ENCODE measurements at places on chromosomes 1 and 21. TPM values are rescaled to one million over a fixed set of nuclear protein-coding genes. Genes with fewer than 3 reads are reported as not detected.

- no peak for DNase-seq
Observed at GRCh38 chr1:46487818-46488218, 1.8 kb upstream of the DMBX1 start.

DNA sequence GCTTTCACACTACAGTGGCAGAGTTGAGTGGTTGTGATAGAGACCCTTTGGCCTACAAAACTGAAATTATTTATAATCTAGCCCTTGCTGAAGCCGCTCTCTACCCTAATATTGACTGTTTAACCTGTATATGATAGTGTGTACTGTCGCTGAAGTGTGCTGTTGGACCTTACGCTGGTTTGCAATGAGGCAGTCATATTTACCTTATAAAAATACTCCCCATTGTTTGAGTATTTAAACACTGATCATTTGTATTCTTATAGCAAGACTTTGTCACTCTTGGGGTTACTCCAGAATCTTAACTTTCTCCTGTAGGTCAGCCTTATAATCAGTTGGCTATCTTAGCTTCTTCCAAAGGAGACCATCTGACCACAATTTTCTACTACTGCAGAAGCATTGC, 56.3 kb downstream of the SMG7 start:
- no peak for DNase-seq

GRCh38 chr1:204494281-204495077, at the start of gene PIK3C2B:
PIK3C2B (minus strand) TSS chr1:204494805; CDS start chr1:204469802, 25,003 bp downstream.
- peak; percentile 86 for DNase-seq

GRCh38 chr1:106435269-106435668, 621.2 kb upstream of the PRMT6 start:
- DNase-seq, result no peak

GRCh38 chr1:19981507-19982312, 2.3 kb upstream of the PLA2G2A start:
- DNase-seq, result no peak

GRCh38 chr21:44253832-44254710, 7.6 kb downstream of the DNMT3L start:
- DNase-seq, result no peak

- DNase-seq, result peak; percentile 66
Observed at GRCh38 chr1:155938220-155938627, 3.2 kb upstream of the RXFP4 start.

DNA sequence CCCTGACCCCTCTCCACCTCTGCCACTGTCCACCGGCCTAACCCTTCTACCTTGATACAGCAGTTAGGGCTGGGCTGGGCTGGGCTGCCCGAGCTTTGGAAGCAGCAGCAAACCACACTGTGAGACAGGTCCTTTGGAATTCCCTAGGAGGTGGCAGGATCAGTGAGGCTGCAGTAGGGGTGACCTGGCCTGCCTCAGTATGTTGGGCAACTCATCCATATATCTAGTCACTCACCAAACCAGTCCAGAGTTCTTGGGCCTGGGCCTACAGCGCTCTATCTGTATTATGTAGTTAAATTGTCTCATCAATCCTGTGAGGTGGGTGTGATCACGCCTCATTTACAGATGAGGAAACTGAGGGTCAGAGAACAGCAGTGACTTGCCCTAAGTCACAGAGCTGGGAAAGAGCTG, 13.3 kb upstream of the SYNC start:
- DNase-seq, result no peak

- no peak for DNase-seq
Observed at GRCh38 chr1:94819238-94819944, 766 bp upstream of the SLC44A3 start.

- DNase-seq, result no peak
Observed at GRCh38 chr1:68198752-68199151, 33.6 kb downstream of the WLS start.

DNA sequence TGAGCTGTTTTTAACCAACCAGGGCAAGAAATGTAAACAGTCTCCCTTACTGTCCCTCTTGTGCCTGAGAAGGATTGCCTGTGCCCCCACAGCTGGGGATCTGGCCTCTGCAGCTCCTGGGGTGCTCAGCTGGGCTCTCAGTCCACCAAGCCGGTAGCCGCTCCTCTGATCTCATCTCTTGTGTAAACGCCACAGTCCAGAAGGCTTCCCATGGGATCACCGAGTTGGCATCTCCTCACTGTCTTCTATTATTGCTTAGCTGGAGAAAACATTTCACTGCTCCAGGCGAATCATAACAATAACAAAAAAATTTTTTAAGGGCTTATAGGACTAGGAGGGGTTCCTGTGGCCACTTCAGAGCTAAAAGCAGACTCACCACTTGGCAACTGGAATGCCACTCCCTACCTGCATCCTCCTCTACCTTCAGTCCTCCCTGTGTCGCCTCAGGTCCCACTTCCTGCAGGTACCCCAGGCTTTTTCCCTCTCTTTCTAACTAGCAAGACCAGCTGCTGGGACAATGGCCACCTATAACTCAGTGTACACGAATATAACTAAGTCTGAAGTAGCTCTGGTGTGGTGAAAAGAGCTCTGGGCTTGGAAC, 75.8 kb downstream of the ATP1A1 start:
- no peak for DNase-seq

DNA sequence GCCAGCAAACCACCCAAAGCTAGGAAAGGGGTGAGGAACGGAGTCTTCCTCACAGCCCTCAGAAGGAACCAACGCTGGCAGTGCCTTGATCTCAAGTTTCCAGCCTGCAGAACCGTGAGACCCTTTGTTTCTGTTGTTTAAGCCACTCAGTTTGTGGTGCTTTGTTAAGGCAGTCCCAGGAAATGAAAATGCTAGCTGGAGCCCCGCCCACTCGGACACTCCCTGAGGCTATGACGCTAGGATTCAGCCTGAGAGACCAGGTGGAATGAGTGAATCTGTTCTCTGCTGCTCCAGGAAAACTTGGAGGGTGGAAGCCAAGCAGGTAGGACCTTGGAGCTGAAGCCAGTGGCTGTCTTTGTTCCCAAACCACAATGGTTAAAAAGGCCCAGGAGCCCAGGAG, 196.5 kb upstream of the POU3F1 start:
- DNase-seq, result no peak

DNA sequence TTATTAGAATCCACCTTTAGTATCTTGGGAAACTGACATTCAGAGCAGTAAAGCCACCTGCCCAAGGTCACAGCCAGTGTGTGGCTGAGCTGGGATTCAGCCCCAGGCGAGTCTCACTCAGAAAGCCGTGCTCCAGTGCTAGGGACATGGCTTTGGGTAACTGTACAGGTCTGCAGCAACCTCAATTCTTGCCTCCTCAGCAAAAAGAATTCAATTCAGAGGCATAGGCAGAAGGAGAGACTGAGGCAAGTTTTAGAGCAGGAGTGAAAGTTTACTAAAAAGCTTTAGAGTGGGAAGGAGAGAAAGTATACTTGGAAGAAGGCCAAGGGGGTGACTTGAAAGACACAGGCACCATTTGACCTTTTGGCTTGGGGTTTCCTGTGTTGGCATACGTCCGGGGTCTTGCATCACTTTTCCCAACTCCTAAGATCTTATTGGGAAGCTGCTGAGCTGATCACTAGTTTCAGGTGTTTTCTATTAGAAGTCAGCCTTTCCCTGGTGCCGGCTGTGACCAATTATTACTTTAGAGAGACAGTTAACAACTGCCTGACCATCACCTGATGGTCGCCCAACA, 529.3 kb downstream of the MATN1 start:
- DNase-seq, result no peak

DNA sequence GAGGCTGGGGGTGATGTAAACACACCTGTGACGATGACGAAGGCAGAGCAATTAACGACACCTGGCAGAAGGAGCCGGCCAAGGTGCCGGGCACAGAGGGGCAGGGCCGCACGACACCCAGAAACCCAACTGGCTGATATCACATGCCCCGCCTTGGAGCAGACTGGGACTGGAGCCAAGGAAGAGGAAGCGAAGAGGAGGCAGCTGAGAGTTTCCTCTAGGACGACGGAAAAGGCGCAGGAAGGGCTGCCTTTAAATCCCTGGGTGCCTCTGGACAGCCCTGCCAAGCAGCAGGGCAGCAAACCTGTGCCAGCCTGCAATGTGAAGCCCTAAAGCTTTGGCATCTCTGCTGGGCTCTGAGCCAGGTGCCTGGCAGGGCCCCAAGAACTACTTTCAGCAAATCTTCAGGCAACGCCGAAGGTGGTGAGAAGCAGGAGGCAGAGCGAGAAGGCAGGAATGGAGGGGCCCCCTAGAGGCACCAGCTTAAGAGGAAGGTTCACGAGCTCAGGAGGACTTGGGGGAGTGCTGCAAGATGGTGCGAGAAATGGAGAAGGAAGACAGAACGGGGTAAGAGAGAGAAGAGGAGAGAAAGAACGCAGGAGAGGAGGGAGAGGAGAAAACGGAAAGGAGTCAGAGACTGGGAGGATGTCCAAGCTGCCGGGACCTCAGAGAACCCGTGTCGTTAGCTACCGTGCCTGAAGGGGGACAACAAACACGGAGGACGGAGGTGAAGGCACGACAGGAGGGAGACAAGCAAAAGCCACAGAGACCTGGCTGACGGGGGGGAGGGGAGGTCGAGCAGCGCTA, 25.3 kb upstream of the PEF1 start:
- DNase-seq, result peak; percentile 61

- DNase-seq, result no peak
Observed at GRCh38 chr21:42223826-42224575, 5.1 kb downstream of the ABCG1 start.

- DNase-seq, result no peak
Observed at GRCh38 chr1:21589618-21590017, 79.5 kb downstream of the RAP1GAP start.

- DNase-seq, result no peak
Observed at GRCh38 chr1:71135571-71135970, 54.7 kb upstream of the ZRANB2 start.

SLC25A34 gene
- 6.5 TPM for polyA plus RNA-seq

IPO13 gene
- 18.8 TPM for polyA plus RNA-seq

MROH9 gene
- polyA plus RNA-seq, result not detected

BRWD1 gene
- polyA plus RNA-seq, result 35.4 TPM

MAEL gene
- polyA plus RNA-seq, result 1.1 TPM

CCDC185 gene
- polyA plus RNA-seq, result not detected

SPRR2E gene
- polyA plus RNA-seq, result not detected

All from muscle of arm (tissue), 14 donors.